ENCODE measurements at places on chromosomes 13 and 19.

DNA sequence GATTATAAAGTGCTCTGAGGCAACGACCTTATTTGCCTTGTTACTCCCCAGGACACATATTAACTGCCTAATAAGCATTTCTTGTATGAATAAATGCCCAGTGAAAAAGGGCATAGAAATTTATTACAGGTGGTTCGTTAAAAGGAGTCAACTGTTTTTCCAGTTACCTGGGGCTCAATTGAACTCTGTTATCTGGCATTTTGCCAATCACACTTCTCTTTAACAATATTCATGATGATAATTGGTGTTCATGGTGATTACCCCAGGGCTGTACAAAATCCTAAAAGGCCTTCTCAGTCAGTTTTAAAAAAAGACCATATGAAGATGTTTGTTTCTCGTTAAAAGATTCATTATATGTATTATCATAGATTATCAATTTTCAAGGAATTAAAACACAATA lies 57.1 kb downstream of the KL start:
- DNase-seq: no peak

GRCh38 chr13:26557051-26557392 lies 461 bp upstream of the WASF3 start:
- no peak for DNase-seq

- peak; percentile 34 for DNase-seq
Observed at GRCh38 chr19:38975214-38975860, at the start of gene FBXO17. Gene FBXO17, minus strand, starts transcription at chr19:38975742. Its CDS starts 25,423 bp downstream, at chr19:38950319.

DNA sequence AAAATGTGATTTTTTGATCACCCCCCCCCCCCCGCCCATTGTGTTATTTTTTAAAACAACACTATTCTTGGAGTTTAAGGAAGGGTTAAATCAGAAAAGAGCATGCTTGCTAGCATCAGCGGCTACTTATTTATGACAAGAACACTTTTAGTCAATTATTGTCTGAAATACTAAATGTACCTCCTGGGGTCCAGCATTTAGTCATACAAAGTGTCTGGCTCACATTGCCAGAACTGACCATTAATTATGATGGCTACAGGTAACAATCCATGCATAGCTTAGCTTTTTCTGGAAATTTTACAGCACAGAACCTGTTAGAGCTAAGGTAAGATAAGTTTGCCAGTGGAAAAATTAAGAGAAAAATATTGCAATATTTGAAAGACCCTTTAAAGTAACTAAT lies 90.1 kb downstream of the PCDH9 start:
- DNase-seq: no peak

- DNase-seq: peak; percentile 96
Observed at GRCh38 chr13:43269037-43269481, 245.7 kb downstream of the DNAJC15 start.

DNA sequence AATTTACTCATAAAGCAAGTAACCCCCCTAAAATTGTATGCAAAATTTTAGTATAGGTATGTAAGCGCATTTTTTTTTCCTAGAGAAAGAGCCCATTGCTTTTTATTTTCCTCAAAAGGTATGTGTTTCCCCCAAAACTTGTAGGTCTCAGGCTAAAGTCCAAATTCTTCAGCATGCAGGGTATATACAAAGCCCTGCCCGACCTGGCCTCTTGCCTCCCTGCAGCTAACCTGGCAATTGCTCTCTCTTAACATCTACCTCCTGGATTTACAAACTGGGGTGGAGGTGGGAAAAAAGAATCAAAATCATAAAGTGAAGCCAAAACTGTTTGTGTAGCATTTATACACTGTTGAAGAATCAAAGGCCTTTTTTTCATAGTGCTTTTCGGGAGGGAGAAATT lies 107.8 kb downstream of the KCNRG start:
- DNase-seq: no peak

GRCh38 chr19:22634450-22634827 lies 315 bp downstream of the ZNF492 start:
- DNase-seq: no peak

GRCh38 chr19:29215322-29215845 lies 2.4 kb upstream of the UQCRFS1 start:
- DNase-seq: no peak

- DNase-seq: no peak
Observed at GRCh38 chr13:106755542-106755941, 187.6 kb upstream of the ARGLU1 start.

GRCh38 chr13:98315902-98316301 lies 138.8 kb upstream of the RNF113B start:
- DNase-seq: no peak

GRCh38 chr19:4352701-4353121 lies 9.3 kb downstream of the MPND start:
- peak; percentile 52 for DNase-seq

DNA sequence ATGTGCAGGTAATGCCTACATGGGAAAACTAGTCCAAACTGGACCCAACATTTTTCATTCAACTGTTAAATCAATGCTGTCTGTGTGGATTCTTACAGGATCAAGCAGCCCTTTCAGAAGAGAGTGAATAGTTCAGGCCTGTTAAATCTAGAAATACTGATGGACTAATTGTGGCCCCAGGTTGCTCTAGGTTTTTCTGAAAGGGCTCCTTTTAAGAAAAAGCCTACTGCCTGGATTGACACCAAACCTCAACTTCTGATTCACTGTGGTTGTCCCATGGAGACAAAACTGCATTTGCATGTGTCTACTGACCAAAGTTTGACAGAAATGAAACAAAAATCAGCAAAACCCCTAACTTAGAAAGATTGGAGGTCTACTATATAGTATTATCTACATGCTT lies 437.0 kb downstream of the KLF12 start:
- no peak for DNase-seq

GRCh38 chr19:56080669-56081401 lies 40.3 kb downstream of the ZNF787 start:
- DNase-seq: peak; percentile 40

DNA sequence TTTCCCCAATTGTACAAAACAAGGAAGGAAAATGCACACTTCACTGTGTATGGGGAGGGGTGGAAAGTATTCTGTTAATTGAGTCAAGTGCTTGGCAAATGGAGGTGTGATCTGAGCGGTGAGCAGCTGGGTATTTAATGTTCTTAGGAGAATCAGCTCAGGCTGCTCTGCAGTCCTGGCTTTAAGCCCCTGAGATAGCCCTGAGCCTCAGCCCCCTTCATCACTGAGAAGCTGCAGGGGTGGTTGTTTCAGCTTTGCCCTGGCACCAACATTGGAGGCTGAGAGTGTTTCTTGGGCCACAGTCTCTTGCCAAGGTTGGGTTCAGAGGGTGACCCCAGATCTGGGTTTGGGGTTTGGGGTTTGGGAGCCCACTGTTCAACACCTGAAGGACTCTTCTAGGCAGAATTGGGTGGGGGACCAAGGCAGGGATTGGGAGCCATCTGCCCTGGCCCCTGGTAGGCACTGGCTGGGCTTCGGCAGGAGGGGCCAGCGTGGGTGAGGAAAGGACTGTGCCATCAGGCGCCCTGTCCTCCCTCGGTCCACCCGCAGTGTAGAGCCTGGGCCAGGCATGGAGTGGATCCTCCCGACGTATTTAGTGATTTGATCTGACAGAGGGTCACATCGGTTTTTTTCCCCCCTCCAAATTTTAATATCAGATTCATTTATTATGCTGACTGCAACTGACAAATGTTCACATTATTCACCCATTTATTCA lies 66.7 kb upstream of the ZNF536 start:
- no peak for DNase-seq

DNA sequence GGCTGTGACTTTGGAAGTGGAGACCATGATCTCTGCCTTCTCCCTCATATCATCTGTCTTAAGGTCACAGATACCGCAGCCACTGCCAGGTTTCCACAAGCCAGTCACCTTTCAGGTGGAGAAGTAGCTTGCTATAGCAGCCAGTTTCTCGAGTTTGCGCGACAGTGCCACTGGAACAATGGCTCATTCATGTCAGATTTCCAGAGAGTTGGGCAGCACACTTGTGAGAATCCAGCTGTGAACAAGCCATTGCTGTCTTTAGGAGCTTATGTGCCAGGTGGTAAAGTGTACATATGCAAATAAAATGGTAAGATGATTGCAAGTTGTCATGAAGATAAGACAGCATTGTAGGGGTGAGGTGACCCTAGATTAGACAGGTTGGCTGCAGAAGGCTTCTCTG lies 22.3 kb downstream of the GARRE1 start:
- no peak for DNase-seq

GRCh38 chr19:54573330-54573872 lies at the start of gene LILRA2:
Gene LILRA2, plus strand, starts transcription at chr19:54573790. Its CDS starts 89 bp downstream, at chr19:54573879.
- no peak for DNase-seq

DNA sequence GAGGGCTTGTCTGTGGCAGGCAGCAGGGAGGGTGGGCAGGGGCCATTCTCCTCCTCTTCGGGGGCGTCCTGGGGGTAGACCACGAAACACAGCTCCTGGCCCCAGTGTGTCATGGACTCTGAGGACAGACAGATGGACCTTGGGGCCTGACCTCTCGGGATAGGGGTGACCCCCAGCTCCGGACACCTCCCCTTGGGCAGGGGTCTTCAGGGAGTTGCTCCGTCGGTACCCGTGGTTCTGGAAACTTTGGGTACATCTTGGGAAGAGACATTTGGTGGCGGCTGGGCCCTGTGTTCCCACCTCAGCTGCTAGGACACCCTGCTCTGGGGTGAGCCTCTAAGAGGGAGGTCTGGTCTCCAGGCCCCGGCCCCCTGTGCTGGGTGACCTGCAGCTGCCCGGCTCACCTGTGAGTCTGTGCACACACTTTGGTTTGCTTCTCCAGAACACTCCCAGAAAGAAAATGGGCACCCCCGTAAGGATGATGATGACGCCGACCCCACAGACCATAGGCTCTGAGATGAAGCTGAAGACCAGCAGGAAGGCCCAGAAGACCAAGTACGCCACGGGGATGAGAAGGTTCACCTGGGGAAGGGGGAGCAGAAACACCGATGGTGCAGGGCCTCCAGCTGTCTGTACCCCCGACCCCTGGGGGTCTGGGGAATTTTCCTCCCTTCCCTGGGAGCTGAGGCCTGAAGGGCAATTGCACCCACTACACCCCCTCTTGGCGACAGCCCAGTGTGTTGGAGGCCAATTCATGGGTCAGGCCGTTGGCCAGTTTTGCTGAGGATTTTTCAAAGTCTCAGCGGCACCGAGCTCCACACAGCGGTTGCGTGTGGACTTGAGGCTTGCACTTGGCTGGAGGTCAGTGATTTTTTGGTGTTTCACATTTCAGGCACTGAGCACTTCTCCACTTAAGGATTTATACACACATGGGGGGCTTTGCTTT lies 15.0 kb downstream of the LRP3 start:
- no peak for DNase-seq

GRCh38 chr13:94323764-94324758 lies 155.4 kb downstream of the DCT start:
- DNase-seq: no peak

DNA sequence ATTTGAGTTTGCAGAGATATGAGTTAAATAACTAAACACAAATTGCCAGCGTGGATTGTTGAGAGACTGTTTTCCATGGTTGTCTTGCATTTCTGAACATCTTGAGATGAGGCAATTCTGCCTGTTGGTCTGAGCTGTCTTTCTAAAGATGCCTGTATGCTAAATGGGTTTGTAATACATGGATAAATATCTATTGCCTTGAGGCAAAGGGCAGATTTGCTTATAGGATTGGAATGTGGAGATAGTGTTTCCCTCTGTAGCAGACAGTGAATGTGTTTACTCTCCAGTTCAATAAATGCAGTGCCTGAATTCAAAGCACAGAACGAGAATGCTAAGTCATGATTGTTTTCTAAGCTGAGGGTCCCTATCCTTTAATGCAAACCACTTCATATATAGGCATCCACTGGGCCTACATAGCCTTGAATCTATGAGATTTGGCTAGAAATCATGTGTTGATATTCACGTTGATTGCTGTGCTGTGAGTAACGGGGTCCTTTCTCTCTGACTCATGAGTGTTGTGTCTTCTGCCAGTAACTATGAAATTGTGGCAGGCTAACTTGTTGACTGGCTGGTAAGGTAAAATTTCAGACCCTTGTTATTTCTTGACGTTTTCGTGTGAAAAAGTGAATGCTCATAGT lies 2554.8 kb downstream of the PCDH9 start:
- peak; percentile 86 for DNase-seq

GRCh38 chr13:79225487-79226232 lies 180.4 kb downstream of the RBM26 start:
- peak; percentile 91 for DNase-seq

DNA sequence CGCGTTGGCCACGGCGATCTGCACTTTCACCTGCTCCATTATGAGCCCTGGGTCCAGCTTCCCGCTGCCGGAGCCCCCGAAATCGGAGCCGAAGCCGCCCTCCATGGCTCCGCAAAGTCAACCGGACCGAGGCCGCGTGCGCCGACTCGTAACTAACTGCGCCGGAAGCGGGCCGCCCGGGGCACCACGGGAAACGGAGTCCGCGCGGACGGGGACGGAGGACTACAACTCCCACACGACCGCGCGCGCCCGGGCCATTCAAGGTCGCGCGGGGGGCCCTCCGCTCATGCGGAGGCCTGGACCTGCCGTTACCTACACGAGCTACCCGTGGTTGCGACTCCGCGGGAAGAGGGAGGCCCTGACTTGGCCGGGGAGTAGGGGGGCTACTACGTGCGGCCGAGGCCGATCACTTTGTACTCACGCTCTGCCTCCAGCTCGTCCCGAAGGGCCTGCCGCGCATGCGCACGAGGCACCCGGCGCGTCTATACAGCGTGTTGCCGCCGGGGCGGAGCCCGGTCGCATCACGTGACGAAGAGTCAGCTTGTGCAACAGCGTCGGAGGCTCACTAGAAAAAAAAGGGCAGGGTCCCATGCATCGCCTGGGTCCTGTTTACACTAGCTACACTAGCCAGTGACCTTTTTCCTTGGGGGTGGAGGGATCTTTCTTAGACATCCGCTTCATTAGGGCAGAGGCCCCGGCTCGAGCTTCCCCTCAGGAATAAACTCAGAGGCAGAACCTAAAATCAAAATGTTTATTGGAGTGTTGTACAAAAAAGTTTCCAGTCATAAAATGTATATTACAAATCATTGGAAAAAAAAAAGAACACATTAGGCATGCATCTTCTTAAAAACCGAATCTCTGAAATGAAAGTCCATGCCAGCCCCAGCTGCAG lies at the start of gene TIMM13:
TIMM13 (minus strand) TSS at position 158 of the 892 bp plus-strand sequence; CDS start at position 105, 53 bp downstream.
- DNase-seq: peak; percentile 88

DNA sequence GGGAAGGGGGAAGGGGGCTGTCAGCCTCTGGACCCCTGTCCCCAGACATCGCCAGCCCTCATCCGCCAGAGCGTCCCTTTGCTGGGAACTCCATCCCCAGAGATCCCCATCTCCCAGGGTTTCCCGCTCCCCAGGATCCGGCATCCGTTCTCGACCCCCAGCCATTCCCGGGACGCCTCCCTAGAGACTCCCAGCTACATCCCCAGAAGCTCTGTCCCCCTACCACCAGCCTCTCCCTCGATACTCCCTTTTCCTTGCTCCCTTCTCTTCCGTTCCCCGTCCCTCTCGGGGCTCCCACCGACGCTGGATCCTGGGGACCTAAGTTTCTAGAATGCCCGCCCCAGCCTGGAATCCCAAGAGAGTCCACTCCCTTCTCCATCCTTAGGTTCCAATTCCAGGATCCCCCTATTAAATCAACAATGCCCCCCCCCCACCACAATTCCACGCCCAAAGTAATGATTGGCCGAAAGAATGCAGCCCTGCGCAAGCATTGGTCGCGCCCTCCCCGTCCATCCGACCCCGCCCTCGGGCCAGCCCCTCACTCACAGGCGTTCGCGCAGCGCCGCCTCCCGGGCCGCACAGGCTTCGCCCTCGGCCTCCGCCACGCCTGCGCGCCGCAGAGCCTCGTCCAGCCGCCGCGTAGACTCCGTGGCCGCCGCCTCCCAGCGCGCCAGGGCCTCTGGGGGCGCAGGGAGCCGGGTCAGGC lies 3.2 kb downstream of the CCDC194 start:
- DNase-seq: peak; percentile 78

- peak; percentile 72 for DNase-seq
Observed at GRCh38 chr13:73273745-73274144, 214.9 kb downstream of the KLF5 start.

- no peak for DNase-seq
Observed at GRCh38 chr13:47306991-47307390, 410.1 kb upstream of the HTR2A start.

- DNase-seq: no peak
Observed at GRCh38 chr13:31089649-31090048, 72.1 kb downstream of the HSPH1 start.
